Activated CD4-positive, alpha-beta T cell treated with anti-CD3 and anti-CD28 coated beads, Interleukin-2, amount 10 ng/mL, durations not matched to agents 7 days and 5 days (primary cell): ENCODE measurements at places on chromosomes 4 and X.

DNA sequence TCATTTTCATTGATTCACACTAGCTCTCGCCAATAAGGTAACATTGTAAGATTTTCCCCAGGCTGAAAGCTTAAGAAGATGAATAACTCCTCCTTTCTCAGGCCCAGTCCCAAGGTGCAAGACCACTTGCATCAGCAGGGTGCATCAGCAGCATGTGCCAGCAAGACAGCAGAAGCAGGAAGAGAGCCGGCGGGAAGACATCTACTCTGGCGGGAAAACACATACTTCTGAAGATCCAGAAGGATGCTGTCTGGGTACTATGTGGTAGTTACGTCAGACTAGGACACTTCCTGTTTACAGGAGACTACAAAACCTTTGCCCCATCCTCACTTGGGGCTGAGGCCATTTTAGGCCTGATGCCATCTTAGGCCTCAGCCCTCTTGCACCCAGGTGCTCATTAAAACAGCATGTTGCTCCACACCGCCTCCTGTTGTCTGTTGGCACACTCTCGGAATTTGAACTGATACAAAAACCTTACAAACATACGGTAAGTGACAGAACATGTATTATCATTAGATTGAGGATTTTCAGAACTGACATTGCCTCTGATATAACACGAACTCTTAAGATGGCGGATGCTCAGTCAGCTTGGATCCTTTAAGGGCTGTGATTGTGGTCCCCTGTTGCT lies 886.5 kb upstream of the EPHA5 start:
- DNase-seq, result no peak

- no peak for DNase-seq
These were observed 204.9 kb downstream of the AFAP1 start for GRCh38 chr4:7734651-7735260.

- no peak for DNase-seq
These were observed 37.1 kb downstream of the SNX25 start for GRCh38 chr4:185246453-185246852.

GRCh38 chr4:147913137-147913536 lies 181.2 kb downstream of the ARHGAP10 start:
- DNase-seq, result no peak

DNA sequence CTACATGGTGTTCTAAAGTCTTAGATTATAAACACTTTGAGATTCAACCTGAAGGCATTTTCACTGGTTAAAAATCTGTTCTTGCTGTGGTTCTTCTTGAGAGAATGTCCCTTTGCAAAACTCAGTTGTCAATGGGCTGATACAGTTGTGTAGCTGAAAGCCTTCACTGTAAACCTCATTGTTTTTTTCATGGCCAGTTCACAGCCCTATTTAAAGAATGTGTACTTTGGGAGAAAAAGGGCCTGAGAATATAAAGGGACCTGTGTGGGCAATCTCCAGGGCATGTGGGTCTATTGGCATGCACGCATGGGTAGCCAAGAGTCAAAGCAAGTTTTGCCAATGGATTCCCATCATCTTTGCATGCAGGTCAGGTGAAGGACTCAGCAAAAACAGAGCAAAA lies 7.8 kb upstream of the MAP7D3 start:
- DNase-seq, result no peak
